IPS-NIHi11 (cell line): ENCODE measurements at places on chromosomes 12 and 14.

DNA sequence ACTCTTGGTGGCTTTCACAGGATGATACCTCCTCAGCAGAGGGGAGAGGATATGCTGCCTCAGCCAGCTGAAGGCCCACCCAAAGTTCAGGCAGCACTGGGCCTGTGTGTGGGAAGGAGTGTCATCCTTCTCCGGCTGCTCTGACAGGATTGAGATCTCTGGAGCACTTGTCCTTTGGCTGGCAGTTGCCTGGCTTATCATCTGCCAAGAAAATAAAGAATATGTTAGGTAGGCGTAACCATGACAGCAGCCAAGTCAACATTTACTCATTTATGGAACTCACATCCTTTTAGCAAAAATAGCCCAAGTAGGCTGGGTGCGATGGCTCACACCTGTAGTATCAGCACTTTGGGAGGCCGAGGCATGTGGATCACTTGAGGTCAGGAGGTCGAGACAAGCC, 68.5 kb downstream of the PPFIBP1 start:
- no peak for DNase-seq

DNA sequence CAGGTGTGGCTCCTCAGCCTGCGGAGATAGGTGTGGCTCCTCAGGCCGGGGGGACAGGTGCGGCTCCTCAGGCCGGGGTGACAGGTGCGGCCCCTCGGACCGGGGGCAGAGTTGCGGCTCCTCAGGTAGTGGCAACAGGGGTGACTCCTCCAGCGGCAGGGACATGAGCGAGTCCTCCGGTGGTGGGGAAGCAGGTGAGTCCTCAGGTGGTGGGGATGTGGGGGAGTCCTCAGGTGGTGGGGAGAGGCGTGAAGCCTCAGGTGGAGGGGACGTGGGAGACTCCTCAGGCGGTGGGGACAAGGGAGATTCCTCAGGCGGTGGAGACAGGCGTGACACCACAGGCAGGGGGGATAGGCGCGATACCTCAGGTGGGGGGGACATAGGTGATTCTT, 9.2 kb downstream of the KMT2D start:
- no peak for DNase-seq

DNA sequence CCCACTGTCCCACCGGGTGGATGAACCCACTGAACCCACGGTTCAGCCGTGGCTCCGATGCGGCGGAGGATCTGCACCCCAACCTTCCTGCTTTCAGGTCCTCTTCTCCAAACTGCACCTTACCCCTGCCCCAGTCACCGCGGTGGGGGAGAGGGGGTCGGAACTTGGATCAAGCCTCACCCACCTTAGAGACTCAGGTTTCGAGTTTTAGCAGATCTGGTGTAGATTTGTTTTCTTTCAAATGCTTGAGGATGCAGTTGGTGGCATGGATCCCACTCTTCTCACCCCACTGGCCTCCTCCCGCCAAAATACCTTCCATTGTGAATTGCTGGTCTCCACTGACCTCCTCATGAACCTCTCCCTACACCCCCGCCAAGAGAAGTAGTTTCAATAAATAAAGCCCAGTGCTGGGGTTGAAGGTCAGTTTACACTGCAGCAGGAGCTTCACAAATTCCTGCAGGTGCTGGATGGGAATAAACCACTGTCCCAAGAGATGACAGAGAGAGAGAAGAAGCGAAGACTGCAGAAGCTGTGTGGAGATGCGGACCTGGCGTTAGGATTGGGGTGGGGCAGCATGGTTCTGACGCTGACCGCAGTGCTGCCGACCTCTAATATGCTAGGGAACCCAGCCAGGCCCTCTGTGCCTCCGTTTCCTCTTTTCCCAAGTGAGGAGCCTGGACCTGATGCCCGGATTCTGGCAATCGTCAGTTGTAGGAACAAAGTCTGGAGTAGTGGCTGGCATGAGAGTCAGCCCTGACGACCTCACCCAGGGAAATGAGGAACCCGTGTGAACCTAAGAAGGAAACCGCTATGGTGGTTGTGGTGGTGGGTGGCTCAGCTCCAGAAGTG, 7.4 kb downstream of the TTC6 start:
- no peak for DNase-seq

- DNase-seq, result no peak
Measured at GRCh38 chr12:49952391-49953055, 2.0 kb downstream of the AQP2 start.

GRCh38 chr12:6285063-6285477, 25.4 kb upstream of the PLEKHG6 start:
- DNase-seq, result peak; percentile 90

- DNase-seq, result no peak
Measured at GRCh38 chr14:51020024-51020710, 74.7 kb downstream of the TRIM9 start.

GRCh38 chr12:3206536-3207072, 129.4 kb downstream of the TSPAN9 start:
- DNase-seq, result no peak

DNA sequence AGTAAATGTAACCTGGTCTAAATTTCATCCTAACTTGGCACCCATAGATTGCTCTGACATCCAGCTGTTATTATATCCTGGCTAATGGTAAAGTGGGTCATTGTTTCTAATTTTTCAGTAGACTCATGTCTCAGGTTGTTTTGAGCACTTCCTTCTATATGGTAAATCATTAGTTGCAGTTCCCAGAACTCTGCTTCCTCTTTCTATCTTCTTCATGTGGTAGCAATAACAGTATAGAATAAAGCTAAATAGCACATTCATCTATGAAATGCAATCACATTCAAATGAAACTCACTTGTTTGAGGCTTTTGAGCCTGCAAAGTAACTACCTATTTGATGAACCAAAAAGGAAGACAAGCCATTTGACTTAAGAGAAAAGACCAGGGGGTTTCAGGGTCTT, 65.1 kb upstream of the GZMB start:
- DNase-seq, result no peak

- peak; percentile 97 for DNase-seq
Measured at GRCh38 chr12:47773062-47773857, at the start of gene SLC48A1. Gene SLC48A1 (plus strand): TSS chr12:47773238. CDS start chr12:47773305, 67 bp downstream.

DNA sequence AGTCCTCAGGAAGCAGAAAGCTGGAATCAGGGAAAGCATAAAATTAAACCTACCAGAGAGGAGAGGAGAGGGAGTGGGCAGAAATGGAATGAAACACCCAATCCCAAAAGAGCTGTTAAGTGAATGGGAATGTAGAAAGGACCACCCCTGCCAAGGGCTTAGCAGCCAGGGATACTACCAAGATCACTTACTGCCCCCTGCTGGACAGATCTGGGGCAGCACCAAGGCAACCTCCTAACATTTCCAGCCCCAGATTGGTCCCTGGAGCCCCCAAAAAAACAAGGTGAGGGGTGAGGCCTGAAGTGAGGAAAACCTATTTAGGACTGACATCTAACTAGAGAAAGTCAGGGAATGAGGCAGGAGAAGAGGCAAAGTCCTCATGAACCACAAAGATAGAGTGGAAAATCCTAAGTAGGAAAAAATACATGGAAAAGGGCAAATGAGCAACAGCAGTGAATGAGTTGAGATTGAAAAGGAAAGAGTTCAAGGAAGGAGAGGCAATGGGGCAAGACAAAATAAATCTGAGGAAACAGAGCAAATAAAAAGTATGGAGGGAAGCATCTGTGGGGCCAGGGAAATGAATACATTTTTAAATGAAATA, 11.2 kb upstream of the FKBP11 start:
- DNase-seq, result peak; percentile 96

GRCh38 chr14:53915364-53916014, 41.1 kb downstream of the BMP4 start:
- no peak for DNase-seq

DNA sequence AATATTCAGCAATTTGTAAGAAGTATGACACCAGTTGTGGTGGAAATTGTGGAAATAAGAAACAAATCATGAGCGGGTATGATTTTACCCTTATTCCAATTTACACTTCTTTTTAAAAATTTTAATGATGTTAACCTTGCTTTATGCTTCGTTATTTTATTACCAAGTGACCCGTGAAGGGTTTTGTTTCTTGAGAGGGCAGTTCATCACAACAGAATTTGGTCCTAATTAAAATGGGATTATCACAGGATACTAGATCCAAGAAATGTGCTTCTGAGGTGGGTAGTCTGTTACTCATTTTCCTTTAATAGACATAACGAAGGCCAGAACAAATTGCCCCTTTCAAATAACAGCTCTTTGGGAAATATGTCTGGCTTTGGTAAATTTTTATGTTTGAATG, 25.5 kb upstream of the RASSF8 start:
- DNase-seq, result no peak

DNA sequence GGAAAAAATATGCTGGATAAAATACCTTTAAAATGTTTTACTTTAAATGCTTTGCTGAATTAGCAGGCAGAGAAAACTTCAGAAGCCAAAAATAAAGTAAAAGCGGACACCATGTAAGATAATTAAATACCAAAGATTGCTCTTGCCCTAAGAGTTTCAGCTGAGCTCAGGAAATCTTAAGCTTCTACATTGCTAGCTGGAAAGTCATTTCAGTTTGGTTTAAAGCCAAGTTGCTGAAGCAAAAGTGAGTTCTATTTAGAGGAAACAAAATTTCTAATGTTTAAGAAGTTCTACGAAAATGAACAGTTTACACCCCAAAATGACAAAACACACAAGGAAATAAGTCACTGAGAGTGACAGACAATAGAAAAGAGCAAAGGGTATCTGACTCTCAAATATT, 310.0 kb downstream of the ADAMTS20 start:
- DNase-seq, result no peak

- peak; percentile 31 for DNase-seq
Measured at GRCh38 chr12:80195074-80195726, 95.9 kb downstream of the OTOGL start.
